ENCODE measurements at places on chromosomes 12 and 14.

DNA sequence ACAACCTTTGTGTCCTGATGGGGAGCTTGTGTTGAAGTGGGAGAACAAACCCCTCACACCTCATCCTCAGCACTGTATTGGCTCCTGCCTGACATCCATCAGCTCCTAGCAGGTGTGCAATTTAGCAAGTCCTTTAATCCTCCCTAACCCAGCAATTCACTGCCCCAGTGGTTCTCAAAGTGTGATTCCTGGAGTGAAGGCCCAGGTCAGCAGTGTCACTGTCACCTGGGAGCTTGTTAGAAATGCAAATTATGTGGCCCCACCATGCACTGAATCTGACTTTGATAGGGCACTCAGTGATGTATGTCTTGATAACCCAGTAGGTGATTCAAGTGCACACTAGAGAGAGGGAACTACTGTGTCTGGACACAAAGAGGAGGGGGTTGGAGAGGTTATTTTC is 133.6 kb downstream of the FGD4 start:
- DNase-seq: no peak

- no peak for DNase-seq
These were observed 649 bp downstream of the AQP6 start for GRCh38 chr12:49973361-49973830.

DNA sequence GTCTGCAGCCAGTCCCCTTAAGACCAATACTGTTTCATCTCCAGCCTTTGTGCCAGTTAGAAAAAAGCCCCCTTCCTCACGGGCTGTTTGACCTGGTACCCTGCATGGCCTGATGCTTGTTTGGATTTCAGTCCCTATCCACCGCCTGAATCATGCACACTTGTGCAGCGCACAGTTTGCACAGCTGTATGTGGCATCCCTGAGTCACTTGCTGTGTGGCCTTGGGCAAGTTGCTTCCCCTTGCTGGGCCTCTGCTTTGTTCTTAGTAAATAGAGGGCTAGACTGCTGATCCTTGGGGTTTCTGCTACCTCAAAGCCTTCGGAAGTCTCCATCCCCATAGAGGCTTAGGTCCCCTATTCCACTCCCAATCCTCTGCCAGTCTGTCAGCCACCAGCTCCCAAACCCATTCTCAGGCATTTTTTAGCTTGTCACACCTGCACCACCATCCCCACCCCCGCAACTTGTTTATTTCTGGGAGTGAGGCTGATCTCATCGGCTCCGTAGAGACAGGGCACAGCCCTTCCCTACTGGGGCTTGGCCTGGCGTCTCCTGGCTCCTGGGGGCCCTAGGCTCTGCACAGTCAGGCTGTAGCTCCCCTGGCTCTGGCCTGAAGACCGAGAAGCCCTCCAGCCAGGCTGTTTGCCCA is 8.8 kb downstream of the KRT80 start:
- DNase-seq: no peak

DNA sequence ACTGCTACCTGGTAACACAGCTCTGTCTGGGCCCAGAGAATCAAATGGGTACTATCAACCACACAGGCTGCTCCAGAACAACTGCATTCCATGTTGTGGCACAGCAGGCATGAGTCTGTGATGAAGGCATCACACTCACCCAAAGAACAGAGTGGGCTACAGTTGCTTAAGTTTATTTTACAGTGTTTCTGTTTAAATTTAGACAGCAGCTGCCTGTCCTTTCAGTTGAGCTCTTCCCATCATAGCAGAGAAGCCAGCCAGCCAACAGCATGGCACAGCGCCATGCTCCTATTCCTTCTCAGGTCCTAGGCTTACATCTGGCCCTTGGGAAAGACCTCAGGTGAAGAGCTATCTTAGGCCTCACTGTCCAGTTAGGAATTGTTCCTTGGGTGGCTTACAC is 147.0 kb upstream of the FRMD6 start:
- no peak for DNase-seq

GRCh38 chr14:33647385-33647786 is 303.5 kb downstream of the EGLN3 start:
- DNase-seq: no peak

DNA sequence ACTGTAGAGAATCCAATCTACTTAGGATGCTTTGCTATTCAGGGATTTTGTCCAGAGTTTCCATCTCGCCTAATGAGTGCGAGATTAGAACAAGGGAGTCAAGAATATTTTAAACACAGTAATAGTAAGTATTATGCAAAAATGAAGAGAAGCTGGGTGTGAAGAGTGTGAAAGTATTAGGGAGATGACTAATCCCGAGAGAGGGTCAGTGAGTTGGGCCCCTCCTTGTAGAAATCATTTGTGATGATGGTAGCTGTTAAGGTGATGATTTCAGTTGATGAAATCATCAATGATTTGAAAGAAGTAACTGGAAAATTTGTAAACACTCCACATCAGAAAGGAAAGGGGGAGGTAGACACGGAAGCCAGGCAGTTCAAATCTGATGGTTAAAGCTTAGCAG is 478.9 kb upstream of the MGAT4C start:
- no peak for DNase-seq
